ENCODE measurements at places on chromosomes 3 and 15.
A peak's percentile ranks its signal among the peaks of the same experiment; 100 is the strongest.

DNA sequence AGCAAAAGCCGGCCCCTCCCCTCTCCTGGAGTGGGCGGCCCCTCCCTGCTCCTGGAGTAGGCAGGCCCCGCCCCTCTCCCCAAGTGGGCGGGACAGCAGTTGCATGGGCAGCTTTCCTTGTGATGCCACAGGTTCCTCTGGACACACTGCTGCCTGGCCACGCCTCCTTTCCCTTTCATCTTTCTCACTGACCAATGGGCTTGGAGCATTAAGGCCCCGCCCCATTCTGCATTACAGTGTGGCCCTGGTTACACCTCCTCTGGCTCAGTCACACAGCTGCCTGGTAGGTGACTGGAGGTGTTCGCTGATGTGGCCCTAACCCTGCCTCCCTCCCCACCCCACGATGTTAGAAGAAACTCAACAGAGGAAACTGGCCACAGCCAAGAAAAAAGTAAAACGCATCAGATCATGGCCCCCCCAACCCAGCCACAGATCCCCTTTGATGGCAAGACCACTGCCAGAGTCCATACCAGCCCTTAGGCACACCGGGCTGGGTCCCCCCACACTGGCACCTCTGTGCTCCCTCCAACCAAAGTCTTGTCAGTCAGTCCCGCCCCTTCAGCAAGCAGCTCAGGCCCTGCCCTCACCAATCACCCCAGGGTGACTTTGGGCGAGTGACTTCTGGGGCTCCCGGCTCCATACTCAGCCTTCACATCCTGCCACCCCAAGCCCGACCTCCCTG, 84.3 kb downstream of the ADAMTS7 start:
- no peak for ATAC-seq

DNA sequence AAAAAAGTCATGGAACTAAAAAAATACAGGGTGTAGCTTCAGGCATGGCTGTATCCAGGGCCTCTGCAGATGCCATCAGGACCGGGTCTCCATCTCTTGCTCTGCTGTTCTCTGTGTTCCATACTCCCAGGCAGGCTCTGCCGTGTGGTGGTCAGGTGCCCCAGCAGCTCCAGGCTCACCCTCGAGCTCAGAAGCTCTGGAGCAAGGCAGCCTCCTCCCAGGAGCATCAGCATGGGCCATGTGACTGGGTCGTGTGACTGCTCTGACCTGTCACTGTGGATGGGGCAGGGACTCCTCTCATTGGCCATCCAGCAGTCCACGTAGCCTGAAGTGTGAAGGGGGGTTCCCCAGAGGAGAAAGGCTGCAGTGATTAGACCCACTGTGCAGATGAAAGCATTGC, 8.5 kb downstream of the FBLN2 start:
- ATAC-seq, result no peak

- ATAC-seq, result no peak
These were observed 38.1 kb downstream of the CTDSPL start for GRCh38 chr3:37899711-37900306.

GRCh38 chr3:36124118-36124796, 256.0 kb upstream of the STAC start:
- peak; percentile 100 for ATAC-seq

DNA sequence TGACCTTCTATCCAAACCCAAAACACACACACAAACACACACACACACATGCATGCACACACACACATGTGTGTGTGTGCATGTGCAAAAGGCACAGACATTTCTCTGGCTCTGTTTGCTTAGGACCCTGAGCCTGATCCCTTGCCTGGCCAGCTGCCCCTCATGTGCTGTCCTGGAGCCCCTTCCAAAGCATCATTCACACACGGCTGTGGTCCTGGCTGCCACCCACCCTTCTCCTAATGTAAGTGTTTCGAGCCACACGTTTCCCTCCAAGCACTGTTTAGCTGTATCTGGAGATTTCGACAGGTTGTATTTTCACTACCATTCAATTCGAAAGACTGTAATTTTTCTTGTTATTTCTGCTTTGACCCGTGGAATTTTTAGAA, 45.8 kb upstream of the KLF13 start:
- ATAC-seq, result no peak

- no peak for ATAC-seq
These were observed 101.0 kb downstream of the CD200R1L start for GRCh38 chr3:112745567-112746248.

DNA sequence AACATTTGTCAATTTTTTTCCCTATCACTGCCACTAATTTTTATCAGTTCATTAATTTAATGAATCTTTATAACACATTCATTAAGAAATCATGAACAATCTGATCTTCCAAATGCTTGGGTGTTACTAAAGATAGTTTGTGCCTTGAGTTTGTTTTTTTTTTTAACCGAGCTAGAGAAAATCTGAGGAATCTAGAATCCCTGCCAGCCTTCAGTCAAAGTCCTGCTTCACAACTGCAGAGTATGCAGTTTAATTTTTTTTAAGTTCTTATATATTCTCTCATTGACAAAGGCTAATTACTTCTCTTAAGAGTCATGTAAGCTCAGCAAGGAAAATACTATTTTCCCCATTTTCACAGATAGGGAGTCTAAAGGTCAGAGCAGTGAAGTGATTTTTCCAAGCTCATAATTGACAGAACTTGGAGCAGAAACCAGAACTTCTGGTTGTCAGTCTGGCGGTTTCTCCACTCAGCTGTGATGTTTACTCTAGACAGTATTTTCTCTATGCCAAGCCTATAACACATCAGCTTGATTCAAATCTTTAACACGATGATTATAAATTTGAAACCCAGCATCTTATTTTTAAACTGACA, 55.7 kb downstream of the TNIK start:
- ATAC-seq, result no peak
